Naive thymus-derived CD8-positive, alpha-beta T cell (primary cell): ENCODE measurements at places on chromosomes 2 and 18.

DNA sequence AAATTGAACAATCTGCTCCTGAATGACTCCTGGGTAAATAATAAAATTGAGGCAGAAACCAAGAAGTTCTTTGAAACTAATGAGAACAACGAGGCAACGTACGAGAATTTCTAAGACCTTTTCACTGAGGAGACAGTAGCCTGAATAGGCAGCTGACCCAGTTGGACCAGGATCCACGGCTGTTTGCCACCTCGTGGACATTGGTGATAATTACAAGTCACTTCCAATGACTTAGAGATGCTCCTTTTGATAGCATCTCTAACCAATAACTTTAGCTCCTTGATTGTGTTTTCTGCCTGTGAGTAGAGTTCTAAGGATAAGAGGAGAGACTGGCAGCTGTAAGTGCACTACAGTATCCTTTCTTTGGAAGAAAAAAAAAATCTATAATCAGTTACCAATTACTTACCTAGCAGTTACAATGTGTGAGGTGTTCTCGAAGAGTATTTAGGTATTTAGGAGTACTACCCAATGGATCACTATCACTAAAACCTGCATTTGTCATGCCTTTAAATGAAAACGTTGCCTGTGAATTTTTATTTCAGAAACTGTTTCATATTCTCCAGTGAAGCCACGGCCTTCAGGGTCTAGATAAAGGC lies 31.3 kb upstream of the CNTNAP5 start:
- DNase-seq: no peak

DNA sequence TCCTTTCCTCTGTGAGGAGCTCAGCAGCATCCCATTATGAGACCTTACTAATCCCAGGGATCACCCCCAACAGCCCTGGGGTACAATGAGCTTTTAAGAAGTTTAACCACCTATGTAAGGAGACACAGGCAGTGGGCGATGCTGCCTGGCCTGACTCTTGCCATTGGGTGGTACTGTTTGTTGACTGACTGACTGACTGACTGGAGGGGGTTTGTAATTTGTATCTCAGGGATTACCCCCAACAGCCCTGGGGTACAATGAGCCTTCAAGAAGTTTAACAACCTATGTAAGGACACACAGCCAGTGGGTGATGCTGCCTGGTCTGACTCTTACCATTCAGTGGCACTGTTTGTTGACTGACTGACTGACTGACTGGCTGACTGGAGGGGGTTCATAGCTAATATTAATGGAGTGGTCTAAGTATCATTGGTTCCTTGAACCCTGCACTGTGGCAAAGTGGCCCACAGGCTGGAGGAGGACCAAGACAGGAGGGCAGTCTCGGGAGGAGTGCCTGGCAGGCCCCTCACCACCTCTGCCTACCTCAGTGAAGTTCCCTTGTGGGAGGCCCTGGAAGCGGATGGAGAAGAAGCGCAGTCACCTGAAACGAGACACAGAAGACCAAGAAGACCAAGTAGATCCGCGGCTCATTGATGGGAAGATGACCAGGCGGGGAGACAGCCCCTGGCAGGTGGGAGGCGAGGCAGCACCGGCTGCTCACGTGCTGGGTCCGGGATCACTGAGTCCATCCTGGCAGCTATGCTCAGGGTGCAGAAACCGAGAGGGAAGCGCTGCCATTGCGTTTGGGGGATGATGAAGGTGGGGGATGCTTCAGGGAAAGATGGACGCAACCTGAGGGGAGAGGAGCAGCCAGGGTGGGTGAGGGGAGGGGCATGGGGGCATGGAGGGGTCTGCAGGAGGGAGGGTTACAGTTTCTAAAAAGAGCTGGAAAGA lies 7.6 kb downstream of the PROC start:
- DNase-seq: no peak

- DNase-seq: no peak
Measured at GRCh38 chr2:208255557-208256106, 761 bp upstream of the IDH1 start.

DNA sequence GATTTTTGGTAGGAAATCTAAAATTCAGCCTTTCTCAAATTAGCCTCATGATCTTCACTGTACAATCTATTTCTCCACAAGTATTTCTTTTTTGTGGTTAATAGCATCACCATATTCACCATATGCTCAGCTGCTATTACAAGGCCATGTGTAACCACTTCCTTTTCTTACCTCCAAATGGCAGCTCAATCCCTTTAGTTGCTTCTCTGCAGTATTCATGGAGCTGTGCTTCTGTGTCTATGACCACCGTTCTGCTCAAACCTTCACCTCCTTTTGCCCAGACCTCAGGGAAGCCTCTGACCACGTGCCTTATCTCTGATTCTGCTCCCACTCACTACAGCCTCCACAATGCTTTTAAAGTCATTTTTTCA lies 126.7 kb upstream of the TMEM200C start:
- no peak for DNase-seq

- no peak for DNase-seq
Measured at GRCh38 chr2:126586317-126586716, 69.6 kb upstream of the GYPC start.

- DNase-seq: no peak
Measured at GRCh38 chr2:36478332-36478738, 119.6 kb downstream of the FEZ2 start.

DNA sequence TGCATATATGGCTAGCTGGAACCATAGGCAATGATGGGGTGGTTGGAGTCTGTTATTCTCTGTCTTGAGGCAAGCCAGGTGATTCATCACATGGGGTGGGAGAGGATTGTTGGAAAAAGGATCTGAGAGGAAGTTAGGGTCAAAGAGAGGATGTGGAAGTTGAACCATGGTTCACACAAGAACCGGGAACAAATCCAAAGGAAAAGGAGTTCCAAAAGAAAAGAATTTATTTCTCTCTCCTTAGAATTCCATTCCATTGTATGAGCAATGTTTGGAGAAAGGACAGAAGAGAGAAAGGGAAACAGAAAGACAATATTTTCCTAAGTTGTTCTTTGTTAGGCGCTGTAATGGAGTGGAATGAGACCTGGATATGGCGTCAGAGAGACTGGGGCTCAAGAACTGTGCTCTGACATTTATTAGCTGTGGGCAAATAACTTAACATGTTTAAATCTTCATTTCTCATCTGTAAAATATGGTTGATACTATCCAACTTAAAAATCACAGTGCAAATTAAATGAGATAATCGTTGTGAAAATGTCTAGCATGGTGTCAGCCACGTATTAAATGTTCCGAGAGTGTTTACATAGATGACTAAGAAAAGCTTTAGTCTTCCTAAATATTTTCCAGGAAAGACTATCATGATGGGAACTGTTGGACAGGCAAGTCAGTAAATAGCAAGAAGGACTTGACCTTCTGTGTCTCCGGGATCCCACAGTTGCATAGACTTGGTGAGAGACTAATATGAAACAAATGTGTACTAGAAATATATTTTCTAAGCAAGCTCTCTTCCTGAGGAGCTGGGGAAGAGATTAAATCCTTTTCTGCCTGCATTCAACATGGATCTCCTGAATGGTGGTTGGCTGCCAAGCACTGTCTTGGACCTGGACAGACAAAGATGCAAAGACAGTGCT lies 71.4 kb downstream of the TRIB2 start:
- no peak for DNase-seq

- no peak for DNase-seq
Measured at GRCh38 chr2:121243821-121244460, 41.1 kb downstream of the TFCP2L1 start.
